Activated T-helper 1 cell treated with anti-CD3 and anti-CD28 coated beads, Interleukin-12 subunit alpha, Interleukin-12 subunit beta, Interleukin-2, Interleukin-4 antibody, amounts not matched to agents 30 ng/mL and 10 ng/mL and 1 ng/mL, durations not matched to agents 14 hours and 24 hours and 36 hours (primary cell): ENCODE measurements at places on chromosomes 1 and 21.

DNA sequence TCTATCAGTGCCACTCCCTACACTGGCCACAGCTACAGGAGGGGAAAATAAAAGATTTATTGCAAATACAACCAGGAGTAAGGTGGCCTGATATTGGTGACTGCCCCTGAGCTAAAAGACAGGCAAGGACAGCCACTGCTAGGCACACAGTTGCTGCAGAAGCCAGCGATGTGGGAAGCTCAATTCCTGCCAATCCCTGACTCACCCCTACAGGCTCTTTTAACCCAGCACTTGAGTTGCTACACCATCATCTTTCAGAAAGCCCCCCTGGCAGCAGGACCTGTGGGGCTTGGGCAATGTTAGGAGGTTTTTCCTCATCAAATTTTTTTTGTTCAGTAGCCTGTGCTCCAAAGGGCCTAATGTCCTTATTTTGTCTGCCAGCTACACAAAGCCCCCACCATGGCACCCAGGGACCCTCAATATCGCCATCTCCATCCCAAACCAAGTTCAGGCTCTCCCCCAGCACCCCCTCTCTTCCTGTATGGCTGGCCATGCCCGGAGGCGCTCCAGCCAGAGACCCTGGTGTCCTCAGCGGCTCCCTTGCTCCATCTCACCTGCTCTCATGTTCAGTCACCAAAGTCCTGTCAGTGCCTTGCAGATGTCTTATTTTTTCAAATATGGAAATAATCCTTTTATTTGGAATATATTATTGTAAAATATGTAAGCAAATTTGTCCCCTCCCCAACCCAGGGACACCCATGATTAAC lies 13.4 kb downstream of the CLEC20A start:
- no peak for DNase-seq
- H3K27me3 ChIP-seq = peaks cover 23% of the 10 kb centered on the region
- no peaks in the 10 kb centered on the region for H3K36me3 ChIP-seq
- no peak overlapping the region for H3K4me3 ChIP-seq
- no peaks in the 10 kb centered on the region for H3K4me1 ChIP-seq
- H3K27ac ChIP-seq = no peak overlapping the region

DNA sequence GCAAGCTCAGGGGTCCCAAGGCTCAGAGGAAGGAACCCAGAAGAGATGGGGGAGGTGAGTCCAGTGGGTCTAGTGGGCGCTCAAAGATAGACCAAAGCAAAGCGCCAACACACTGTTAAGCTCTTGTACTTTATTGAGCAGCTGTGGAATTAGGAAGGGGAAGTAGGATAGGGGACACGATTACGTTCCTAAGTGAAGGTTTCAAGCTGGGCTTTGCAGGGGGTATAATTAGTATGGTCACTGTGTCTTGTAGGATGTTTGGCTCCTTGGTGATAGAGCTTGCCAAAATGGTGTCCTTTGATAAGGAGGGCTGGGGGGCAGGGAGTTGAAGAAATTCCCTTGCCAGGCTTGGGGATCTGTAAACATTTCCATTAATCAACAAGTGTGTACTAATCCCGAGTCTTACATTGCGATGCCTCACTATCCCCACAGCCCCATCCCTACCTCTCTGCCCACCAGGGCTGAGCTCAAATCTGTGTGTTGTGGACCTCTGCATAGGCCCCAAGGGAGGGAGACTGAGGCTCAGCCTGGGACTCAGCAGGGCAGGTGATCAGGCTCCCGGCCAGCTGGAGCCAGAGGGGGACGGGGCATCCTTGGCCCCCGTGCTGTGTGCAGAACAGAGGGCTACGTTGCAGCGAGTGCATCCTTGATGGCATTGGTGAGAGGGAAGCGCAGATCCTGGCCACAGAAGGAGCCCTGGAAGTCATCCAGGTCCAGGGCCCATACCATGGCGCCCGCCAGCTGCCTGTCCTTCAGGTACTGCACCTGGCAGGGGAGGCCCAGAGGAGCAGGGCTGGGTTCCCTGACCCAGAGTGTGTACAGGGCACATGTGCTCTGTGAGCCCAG lies 3.4 kb upstream of the MYBPH start:
- no peak for DNase-seq
- no peaks in the 10 kb centered on the region for H3K36me3 ChIP-seq
- H3K4me1 ChIP-seq = no peaks in the 10 kb centered on the region
- no peak overlapping the region for H3K27ac ChIP-seq
- H3K4me3 ChIP-seq = no peak overlapping the region

DNA sequence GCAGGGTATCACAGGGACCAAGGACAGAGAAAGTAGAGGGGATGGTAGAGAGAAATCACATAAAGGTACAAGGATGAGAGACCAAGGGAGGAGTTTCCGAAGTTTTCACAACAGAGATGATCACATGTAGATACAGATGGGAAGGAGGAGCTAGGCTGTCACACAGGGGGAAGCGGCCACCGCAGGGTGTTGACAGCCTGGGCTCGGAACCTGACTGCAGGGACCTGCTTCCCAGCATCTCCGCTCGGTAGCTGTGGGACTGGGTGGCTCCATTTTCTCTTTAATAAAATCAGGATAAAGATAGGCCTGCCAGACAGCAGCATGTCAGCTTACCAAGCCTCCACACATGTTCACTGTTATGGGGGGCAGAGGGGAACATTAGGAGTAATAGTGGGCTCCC lies 32.3 kb downstream of the CDCA8 start:
- H3K27me3 ChIP-seq = peaks cover 10% of the 10 kb centered on the region
- no peak overlapping the region for H3K4me3 ChIP-seq

- peaks cover 19% of the 10 kb centered on the region for H3K27me3 ChIP-seq
- no peaks in the 10 kb centered on the region for H3K36me3 ChIP-seq
- no peak overlapping the region for H3K27ac ChIP-seq
- DNase-seq = no peak
- H3K4me1 ChIP-seq = no peaks in the 10 kb centered on the region
- H3K4me3 ChIP-seq = no peak overlapping the region
Observed at GRCh38 chr1:200099040-200099439, 71.5 kb downstream of the NR5A2 start.

GRCh38 chr1:112938210-112938609 lies 17.8 kb downstream of the SLC16A1 start:
- H3K27me3 ChIP-seq = no peaks in the 10 kb centered on the region
- no peak overlapping the region for H3K4me3 ChIP-seq
- no peak overlapping the region for H3K27ac ChIP-seq
- no peak for DNase-seq
- H3K36me3 ChIP-seq = peaks cover 21% of the 10 kb centered on the region
